ENCODE measurements at places on chromosomes 13 and 19. TPM values are rescaled to one million over a fixed set of nuclear protein-coding genes. Genes with fewer than 3 reads are reported as not detected.

DNA sequence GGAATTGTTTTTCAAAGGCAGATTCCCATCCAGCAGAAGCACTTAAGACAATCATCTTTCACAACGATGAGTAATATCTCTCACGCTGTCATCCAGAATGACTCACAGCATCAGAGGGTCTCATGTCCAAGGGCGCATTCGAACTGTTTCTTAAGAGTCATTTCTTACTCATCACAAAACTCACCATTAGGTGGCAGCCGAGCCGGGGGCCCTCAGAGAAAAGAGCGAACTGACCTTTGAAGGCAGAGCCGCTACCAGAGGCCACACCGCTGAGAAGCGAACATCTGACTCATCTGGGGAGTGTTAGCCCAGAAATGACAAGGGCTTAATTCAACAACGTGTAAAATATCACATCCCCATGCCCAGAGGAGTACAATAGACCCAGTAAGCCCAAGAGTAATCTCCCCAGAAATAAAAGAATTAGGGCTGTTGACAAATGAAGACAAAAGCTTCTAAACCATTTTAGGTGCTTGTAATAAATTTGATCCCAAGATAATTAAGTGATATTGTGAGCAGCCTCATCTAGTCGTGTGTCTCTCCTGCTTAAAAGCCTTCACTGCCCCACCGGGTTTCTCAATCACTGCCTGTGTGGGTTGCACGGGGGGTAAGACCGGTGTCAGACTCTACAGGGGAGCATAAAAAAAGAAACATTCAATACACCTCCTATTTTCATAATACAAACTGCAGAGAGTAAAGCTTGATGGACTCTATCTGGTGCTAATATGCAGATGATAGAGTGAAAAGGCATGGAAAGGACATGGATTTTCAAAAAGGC lies 96.2 kb downstream of the CYSLTR2 start:
- DNase-seq: peak; percentile 34

The NLRP9 gene
- total RNA-seq: not detected

- peak; percentile 40 for DNase-seq
These were observed 7.9 kb downstream of the VASP start for GRCh38 chr19:45515081-45515624.

The MEIOSIN gene
- total RNA-seq: not detected

The TEX26 gene
- not detected for total RNA-seq

- no peak for DNase-seq
These were observed 855.7 kb downstream of the SLITRK5 start for GRCh38 chr13:88526853-88527215.

The POU2F2 gene
- 2.4 TPM for total RNA-seq

DNA sequence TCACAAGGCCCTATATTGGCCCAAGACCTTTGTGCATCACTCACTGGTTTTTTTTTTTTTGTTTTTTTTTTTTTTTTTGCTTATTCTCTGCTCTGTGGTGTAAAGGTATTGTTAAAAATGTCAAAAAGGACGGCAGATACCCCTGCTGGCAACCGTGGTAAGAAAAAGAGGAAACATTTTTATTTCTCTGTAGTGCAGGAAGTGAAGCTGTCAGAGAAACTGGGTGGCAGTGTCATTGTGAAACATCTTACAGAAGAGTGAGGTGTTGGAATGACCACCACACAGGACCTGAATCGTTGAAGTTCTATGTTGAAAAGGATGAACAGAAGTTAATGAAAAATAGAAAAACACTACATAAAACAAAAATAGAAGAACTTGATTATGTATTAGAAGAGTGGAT lies 346.4 kb downstream of the FGF9 start:
- no peak for DNase-seq

DNA sequence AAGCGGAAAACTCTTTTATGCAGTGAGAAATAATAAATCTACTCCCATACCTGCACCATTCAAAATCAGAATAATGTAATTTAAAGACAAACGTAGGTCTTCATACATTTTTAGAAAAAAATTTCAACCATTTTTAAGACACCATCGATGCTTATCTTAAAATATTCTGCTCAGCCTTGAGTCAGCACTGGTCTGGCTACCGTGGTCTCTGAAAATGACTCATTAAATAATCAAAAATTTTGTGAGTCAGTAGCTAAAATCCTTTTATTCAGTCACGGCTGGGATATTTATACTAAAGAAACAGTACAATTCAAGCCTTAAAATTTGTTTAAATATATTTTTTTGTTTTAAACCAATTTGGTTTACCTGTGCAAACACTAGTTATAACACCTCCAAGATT lies 2862.8 kb upstream of the PCDH20 start:
- DNase-seq: no peak
